ENCODE measurements at places on chromosomes 16 and 17.

GRCh38 chr17:68428498-68429172, 28.7 kb downstream of the WIPI1 start:
- H3K27ac ChIP-seq, result no peak overlapping the region
- H3K36me3 ChIP-seq, result peaks cover 35% of the 10 kb centered on the region
- no peak for DNase-seq
- H3K27me3 ChIP-seq, result no peaks in the 10 kb centered on the region

- H3K4me3 ChIP-seq, result peak overlapping the region; percentile 81
- peaks cover 76% of the 10 kb centered on the region for H3K4me1 ChIP-seq
- H3K27ac ChIP-seq, result peak overlapping the region; percentile 97
- no peaks in the 10 kb centered on the region for H3K36me3 ChIP-seq
Observed at GRCh38 chr17:27475070-27475673, 18.9 kb downstream of the KSR1 start.

DNA sequence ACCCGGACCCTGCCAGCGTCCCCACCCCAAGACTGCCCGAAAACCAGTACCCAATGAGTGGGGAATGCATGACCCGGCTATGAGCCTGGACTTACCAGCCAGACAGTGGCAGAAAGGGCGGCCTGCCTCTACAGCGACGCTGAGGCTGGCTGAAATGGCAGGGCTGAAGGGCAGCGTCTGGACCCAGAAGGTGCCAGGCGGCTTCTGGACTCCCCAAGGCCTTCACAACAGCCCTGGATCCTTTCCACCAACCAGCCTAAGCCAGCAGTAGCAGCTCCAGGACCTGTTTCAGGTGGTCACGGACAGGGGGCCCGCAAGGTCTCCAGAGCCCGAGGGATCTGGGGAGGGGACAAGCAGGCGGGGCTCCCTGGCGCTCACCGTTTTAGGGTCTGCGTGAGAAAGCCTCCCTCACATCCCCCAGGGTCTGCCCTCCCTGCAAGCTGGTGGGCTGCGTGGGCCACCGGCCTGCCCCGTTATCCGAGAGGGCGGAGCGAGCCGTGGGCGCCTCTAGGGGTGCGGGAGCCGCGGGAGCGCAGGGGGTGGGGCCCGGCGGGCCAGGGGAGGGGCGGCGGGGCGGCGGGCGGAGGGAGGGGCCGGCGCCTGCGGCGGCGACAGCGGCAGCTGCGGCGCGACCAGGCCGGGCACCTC, at the start of gene RIPOR1:
Gene RIPOR1 (plus strand): TSS at position 608 of the 648 bp plus-strand sequence. CDS start 9,618 bp downstream, outside the sequence.
- no peak within 1 kb of the TSS for H3K27ac ChIP-seq
- H3K4me3 ChIP-seq, result peak within 1 kb of the TSS; percentile 81
- peaks cover 15% of the 10 kb centered on the region for H3K4me1 ChIP-seq
- DNase-seq, result peak; percentile 40

- H3K27ac ChIP-seq, result no peak overlapping the region
- H3K4me1 ChIP-seq, result no peaks in the 10 kb centered on the region
- H3K36me3 ChIP-seq, result no peaks in the 10 kb centered on the region
Observed at GRCh38 chr16:51306116-51306515, 155.0 kb upstream of the SALL1 start.

GRCh38 chr16:87704754-87705353, 60.9 kb downstream of the KLHDC4 start:
- H3K4me1 ChIP-seq, result peaks cover 15% of the 10 kb centered on the region
- no peak for DNase-seq
- H3K27me3 ChIP-seq, result no peaks in the 10 kb centered on the region
- peaks cover 26% of the 10 kb centered on the region for H3K36me3 ChIP-seq

- peaks cover 7% of the 10 kb centered on the region for H3K36me3 ChIP-seq
- H3K4me1 ChIP-seq, result peaks cover 25% of the 10 kb centered on the region
- peak overlapping the region; percentile 92 for H3K27ac ChIP-seq
Observed at GRCh38 chr16:82192665-82193064, 22.6 kb upstream of the MPHOSPH6 start.

DNA sequence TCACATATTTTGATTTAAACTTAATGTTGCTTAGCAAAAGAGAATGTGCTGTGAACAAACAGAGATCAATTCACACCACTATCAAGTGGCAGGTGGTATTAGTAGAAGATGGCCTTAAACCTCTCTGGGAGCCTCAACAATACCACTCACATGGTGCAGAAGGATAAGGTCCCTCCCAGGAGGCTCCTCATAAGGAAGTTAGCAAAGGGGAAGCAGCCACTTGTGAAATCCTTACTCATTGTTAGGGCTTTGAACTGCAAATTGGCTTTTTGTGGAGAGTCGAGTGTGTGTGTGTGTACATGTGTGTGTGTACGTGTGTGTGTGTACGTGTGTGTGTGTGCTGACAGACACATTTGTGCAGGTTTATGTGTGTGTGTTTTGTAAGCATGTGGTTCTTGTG, 48.9 kb upstream of the ASIC2 start:
- DNase-seq, result no peak
- no peaks in the 10 kb centered on the region for H3K36me3 ChIP-seq
- no peak overlapping the region for H3K4me3 ChIP-seq
- no peaks in the 10 kb centered on the region for H3K27me3 ChIP-seq

- H3K27me3 ChIP-seq, result no peaks in the 10 kb centered on the region
- H3K4me3 ChIP-seq, result no peak overlapping the region
- H3K27ac ChIP-seq, result no peak overlapping the region
- DNase-seq, result no peak
Observed at GRCh38 chr17:58377661-58378060, 25.7 kb upstream of the SUPT4H1 start.

GRCh38 chr17:67400193-67400592, 23.1 kb downstream of the PITPNC1 start:
- peaks cover 44% of the 10 kb centered on the region for H3K4me1 ChIP-seq
- H3K4me3 ChIP-seq, result peak overlapping the region; percentile 74
- no peak for DNase-seq
- no peaks in the 10 kb centered on the region for H3K27me3 ChIP-seq

GRCh38 chr16:30446203-30446595, 525 bp upstream of the SEPHS2 start:
- H3K27ac ChIP-seq, result peak overlapping the region; percentile 94
- peaks cover 48% of the 10 kb centered on the region for H3K4me1 ChIP-seq
- peak overlapping the region; percentile 90 for H3K4me3 ChIP-seq

DNA sequence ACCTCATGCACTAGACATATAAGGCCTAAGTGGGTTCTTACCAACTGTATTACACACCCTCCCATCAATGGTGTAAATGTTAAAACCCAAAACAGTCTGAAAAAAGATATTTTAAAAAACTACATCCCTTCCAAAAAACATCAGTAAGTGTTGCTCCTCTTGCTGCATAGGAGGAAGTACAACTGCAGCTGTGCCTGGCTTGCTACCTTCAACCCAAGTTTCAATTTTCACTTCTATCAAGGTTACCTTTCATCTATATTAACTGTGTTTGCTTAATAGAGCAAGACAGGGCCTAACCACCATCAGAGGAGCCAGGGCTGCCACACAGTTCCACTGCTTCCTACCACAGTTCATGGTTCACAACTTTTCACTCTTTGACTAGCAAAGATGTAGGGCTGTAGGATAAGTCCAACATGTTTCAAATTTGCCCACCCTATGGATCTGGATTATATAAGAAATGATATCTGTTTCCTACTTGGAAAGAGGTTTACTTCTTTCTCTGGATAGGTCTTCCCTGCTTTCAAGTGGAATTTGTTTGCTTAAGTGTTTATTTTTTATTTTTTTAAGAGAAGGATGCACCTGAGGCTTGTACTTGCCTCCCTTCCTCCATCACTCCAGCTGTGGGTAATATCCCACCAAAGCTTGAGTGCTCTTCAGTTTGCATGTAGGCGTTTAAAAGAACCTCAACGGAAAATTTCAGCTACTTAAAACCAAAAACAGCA, 56.7 kb downstream of the GRB7 start:
- H3K4me3 ChIP-seq, result peak overlapping the region; percentile 69
- H3K27me3 ChIP-seq, result no peaks in the 10 kb centered on the region
- H3K36me3 ChIP-seq, result peaks cover 27% of the 10 kb centered on the region
- peak overlapping the region; percentile 89 for H3K27ac ChIP-seq

DNA sequence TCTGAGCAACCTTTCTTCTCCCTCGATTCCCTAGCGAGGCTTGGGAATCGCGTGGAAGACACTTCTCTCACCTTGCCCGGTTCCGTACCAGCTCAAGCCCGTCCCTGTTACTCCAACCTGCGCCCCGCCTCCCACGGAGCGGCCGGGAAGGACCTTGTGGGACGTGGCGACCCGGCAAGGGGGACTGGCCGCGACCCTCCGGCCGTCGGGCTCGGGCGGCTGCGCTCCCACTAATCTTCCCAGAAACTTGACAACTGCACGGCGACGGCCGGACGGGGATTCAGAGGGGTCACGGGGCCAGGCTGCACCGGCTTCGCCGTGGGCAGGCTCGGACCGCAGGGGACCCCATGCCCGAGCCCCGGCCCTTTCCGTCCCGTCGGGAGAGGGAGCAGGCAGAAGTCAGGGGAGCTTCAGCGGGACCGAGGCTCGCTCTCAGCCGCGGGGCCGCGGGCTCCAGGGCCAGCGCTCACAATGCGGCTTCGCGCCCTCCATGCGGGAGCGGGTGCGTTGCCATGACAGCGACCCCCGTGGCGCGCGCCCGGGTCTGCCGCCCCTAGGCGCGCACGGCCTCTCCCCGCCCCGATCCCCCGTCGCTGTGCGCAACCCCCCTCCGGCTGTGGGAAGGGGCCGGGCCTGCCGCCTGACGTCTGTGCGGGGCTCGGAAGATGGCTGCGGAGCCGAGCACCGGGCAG, at the start of gene SGSM2:
Gene SGSM2 (plus strand): TSS at position 650 of the 692 bp plus-strand sequence. CDS start 188 bp downstream, outside the sequence.
- H3K36me3 ChIP-seq, result peaks cover 7% of the 10 kb centered on the region
- peak within 1 kb of the TSS; percentile 92 for H3K27ac ChIP-seq
- no peaks in the 10 kb centered on the region for H3K27me3 ChIP-seq

DNA sequence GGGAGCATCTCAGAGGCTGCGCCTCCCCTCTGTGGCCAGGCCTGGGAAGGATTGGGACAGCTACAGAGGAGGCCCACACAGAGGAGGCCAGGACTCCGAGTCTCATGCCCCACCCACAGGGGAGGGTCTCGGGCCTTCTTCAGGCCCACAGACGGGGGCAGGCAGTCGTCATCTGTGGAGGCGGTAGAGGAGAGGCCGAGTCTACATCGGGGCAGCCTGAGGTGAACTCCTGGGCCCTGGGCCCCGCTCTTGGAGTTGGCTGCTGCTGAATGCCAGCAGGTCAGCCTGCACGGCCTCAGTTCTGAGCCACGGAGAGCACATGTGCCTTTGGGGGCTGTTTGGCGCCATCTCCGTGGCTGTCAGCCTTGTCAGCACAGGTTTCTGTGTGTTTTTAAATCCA, 8.1 kb upstream of the NUDT16L1 start:
- H3K27ac ChIP-seq, result no peak overlapping the region
- H3K4me1 ChIP-seq, result no peaks in the 10 kb centered on the region
- no peak for DNase-seq
- H3K4me3 ChIP-seq, result no peak overlapping the region
- H3K27me3 ChIP-seq, result no peaks in the 10 kb centered on the region

- no peak overlapping the region for H3K4me3 ChIP-seq
- H3K27ac ChIP-seq, result no peak overlapping the region
Observed at GRCh38 chr17:59491353-59492090, 73.9 kb upstream of the DHX40 start.

DNA sequence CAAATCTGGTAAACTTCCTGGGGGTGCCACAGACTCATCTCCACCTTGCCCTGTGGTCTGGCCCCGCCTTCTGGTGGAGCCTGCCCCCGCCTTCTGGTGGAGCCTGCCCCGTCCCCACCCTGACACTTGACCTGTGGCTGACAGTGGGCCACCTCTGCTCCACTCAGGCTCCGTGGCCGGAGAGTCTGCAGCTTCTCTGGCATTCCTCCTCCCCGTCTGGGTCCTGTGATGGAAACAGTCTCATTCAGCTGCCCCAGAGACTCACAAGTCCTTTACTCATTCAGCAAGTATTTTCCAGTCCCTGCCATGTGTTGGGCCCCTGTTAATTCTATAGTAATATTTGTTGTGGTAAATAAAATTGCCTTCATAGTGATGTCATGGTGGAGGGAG, 21.0 kb upstream of the G6PC1 start:
- H3K27me3 ChIP-seq, result peaks cover 2% of the 10 kb centered on the region
- H3K4me1 ChIP-seq, result no peaks in the 10 kb centered on the region
- no peak overlapping the region for H3K4me3 ChIP-seq
- H3K36me3 ChIP-seq, result no peaks in the 10 kb centered on the region
- H3K27ac ChIP-seq, result no peak overlapping the region
- no peak for DNase-seq

DNA sequence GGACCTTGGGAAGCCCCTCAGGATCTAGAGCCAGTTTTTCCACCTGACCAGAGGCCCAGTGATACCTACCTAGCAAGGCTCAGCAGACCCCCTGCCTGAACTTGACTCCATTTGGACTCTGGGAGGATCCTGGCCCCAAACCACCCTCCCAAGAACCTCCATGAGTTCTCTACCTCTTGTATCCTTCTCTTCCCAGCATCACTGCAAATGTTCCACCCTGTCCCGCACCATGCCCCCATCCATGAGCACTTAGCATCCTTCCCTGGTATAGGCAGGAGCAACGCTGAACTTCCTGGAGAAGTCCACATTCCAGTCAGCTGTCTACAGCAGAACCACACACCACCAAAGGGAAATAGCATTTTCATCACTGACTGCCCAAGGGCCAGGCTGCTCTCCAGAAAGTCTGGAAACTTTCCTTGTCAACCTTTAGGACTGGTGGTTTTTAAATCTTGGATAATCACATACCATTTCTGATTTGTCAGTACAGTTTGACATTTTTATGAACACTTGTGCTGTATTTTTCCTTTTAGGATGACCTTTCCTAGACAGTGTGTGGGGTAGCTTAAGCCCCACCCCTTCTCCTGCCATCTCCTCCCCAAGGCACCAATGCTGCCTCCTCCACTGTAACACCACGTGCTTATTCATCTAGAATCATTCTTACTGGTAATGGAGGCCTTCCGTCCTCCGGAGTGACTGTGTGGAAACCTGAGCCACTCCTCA, 13.9 kb downstream of the EIF4A3 start:
- H3K27me3 ChIP-seq, result peaks cover 8% of the 10 kb centered on the region
- peaks cover 44% of the 10 kb centered on the region for H3K36me3 ChIP-seq
- H3K4me3 ChIP-seq, result no peak overlapping the region
- H3K27ac ChIP-seq, result no peak overlapping the region

DNA sequence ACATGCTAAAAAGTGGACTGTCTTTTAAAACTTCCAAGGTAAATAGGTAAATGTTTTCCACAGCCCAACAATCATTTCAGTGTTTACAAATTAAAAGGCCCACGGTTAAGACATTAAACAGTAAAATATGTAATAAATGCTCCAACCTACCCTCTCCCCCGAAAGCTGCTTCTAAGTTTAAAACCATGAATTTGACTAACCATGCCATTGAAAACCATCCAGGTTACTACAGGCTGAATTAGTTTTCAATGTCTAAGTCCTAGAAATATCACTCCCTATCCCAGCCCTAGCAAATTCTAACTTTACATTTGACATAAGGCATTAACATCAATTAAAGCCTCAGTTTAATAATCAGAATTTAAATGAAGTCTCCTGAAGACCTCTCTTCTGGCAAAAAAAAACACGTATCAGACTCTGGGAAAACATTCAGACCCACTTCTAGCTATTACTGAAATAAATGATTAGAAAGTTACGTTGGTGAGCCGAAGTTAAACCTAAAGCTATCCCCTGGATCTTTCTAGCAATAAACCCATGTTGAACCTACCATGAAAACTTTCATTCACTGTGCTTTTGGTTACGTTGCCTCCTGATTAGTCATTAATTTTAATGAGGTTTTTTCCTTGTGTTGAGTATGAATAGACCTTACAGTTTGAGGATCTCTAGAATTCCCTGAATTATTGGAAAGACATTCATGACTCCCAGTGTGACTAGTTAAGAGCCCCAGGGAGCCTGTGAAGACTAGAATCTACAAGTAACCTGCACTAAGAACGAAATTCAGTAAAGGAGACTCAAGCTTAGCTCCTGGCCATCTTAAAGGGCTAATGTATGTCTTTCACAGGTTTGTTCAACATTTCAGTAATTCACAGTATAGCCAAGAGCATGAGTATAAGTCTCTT, 1.7 kb upstream of the POLG2 start:
- H3K36me3 ChIP-seq, result peaks cover 76% of the 10 kb centered on the region
- H3K27ac ChIP-seq, result peak overlapping the region; percentile 99
- peaks cover 68% of the 10 kb centered on the region for H3K4me1 ChIP-seq
- DNase-seq, result no peak
- peak overlapping the region; percentile 41 for H3K4me3 ChIP-seq
